ENCODE measurements at places on chromosomes 7 and 10.

GRCh38 chr10:68284062-68285001 is 47.5 kb upstream of the HNRNPH3 start:
- no peak for DNase-seq

- no peak for DNase-seq
Measured at GRCh38 chr10:43824934-43825333, 176.3 kb upstream of the ZNF32 start.

- DNase-seq, result no peak
Measured at GRCh38 chr7:51064688-51065087, 251.9 kb downstream of the COBL start.

DNA sequence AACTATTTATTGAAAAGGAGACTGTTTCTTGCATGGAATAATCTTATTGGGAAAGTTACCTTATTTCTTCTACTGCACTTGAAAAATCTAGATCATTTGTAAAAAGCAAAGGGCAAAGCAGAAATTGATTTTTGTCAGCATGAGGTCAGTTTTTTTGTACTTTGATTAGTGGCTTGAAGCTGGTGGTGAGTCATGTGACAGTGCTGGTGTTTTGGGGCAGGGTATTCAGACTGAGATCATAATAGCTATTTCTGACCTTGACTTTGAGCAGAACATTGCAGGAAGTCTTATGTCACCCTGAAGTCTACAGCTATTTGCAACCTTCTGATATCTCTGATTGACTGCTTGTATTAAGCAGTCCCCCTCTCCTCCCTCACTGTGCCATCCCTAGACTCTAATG is 66.3 kb upstream of the SORCS3 start:
- no peak for DNase-seq

DNA sequence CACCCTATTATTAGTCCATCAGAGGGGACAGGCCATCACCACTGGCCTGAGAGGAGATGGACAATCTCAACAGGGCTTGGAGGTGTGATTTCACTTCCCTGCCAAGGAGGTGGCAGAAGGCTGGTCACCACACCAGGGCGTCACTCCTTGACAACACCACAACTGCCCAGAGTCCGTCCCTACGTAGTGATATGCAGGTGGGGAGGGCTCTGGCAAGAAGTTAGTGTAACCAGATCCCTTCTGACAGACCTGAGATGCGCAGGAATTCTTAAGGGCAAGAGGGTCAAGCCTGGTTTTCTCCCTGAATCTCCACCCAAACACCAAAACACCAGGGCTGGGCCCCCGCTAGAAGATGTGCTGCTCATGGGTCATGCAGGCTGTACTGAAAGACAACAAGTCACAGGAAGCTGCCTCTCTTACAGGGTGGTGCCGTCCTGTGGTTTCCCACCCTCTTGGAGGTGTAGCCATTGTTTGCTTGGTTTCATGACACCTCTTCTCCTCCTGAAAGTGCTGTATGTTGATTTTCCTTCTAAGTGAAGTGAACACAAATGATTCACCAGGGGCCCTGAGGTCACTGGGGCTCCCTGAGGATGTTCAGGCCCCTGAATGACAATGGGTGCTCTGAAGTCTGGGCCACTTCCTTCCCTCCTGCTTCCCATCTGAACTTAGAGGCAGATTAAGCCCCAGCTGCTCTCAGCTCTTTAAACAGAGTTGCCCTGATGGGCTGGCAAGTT is 27.1 kb downstream of the ATXN7L1 start:
- peak; percentile 26 for DNase-seq

DNA sequence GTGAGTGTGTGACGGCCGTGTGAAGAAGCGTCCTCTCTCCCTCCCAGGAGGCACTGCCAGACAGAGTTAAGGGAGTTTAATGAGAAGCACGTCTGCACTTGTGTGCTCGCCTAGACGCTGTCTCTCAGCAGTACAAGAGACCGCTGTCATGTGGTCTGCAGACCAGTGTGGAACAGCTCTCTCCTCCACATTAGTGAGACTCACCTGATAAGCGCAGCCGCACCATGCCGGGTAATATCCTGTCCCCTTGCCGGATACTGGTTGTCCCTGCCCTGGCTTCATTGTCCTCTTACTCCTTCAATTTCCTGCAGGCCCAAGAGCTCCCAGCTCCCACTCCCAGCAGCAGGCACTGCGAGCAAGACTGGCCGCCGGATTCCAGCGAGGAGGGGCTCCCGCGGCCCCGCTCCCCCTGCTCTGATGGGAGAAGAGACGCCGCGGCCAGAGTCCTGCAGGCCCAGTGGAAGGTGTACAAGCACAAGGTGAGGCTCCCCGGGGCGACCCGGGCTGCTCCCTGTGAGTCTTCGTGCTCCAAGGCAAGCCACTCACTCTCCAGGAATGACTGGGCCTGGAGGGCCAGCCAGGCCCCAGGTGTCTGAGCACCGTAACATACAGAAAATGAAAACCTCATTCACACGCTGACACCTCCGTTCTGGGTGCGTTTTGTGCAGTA is 33.5 kb upstream of the TTYH3 start:
- no peak for DNase-seq

- no peak for DNase-seq
Measured at GRCh38 chr7:43164757-43165156, 52.3 kb downstream of the HECW1 start.

DNA sequence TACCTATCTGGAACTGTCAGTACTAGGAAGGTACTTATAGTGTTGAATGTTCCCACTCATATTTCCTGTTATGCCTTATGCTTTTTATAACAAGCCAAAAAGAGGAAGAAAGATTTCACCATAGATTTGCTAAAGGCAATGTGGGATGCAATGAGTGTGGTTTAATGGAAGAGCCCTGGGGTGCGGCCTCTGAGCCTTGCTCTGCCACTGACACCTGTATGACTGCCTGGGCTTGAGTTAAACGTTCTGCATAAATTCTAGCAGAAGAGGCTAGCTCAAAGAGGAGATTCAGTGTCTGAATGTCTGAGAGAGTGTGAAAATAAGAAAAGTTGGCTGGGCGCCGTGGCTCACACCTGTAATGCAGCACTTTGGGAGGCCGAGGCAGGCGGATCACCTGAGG is 143.8 kb downstream of the TPST1 start:
- DNase-seq, result no peak

- DNase-seq, result no peak
Measured at GRCh38 chr10:66326876-66327275, 599.0 kb upstream of the LRRTM3 start.

- DNase-seq, result no peak
Measured at GRCh38 chr10:51986516-51986915, 287.1 kb upstream of the CSTF2T start.

GRCh38 chr10:79355420-79356017 is 8.2 kb downstream of the PPIF start:
- no peak for DNase-seq

- no peak for DNase-seq
Measured at GRCh38 chr7:44966731-44967538, 11.9 kb downstream of the MYO1G start.

GRCh38 chr10:323651-324293 is 188.5 kb downstream of the ZMYND11 start:
- peak; percentile 18 for DNase-seq

- DNase-seq, result no peak
Measured at GRCh38 chr7:26143298-26144048, 8.5 kb upstream of the NFE2L3 start.

DNA sequence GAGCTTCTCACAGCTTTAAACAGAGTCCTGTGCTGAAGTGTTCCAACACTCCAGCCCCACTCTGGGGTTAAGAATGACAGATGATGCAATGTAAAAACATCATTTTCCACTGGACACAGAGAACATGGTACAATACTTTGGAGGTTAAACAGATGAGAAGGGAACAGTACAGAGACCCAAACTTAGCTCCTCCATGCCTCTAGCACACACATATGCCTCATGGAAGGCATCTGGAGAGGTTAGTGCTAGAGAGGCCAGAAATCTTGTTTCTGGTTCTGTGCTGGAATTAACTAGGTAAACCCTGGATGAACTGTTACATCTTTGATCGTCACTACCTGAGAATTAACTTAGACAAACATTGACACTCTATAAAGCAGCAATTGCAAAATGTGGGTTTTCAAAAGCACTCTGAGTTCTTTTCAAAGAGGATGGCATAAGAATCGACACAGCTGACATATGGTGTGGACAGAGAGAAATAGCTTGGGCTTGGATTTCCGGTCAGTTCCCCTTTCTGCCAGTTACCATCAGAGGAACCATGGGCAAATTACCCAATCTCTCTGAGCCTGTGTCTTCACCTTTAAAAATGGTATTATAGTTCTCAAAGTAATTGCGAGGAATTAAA is 81.9 kb downstream of the KCNMA1 start:
- DNase-seq, result no peak

- DNase-seq, result no peak
Measured at GRCh38 chr10:124376411-124376810, 42.3 kb downstream of the OAT start.

- no peak for DNase-seq
Measured at GRCh38 chr7:15932318-15932717, 245.8 kb upstream of the MEOX2 start.

GRCh38 chr7:155258226-155258560 is 39.5 kb upstream of the INSIG1 start:
- DNase-seq, result no peak

GRCh38 chr10:48252354-48252650 is 22.2 kb downstream of the FRMPD2 start:
- no peak for DNase-seq
